T-helper 22 cell (primary cell): ENCODE measurements at places on chromosomes 7 and 10.

- no peak for DNase-seq
Measured at GRCh38 chr10:1947464-1948003, 210.2 kb upstream of the ADARB2 start.

- DNase-seq = no peak
Measured at GRCh38 chr10:29634105-29634504, 666 bp downstream of the SVIL start.

GRCh38 chr10:278707-279106, 143.5 kb downstream of the ZMYND11 start:
- DNase-seq = no peak

DNA sequence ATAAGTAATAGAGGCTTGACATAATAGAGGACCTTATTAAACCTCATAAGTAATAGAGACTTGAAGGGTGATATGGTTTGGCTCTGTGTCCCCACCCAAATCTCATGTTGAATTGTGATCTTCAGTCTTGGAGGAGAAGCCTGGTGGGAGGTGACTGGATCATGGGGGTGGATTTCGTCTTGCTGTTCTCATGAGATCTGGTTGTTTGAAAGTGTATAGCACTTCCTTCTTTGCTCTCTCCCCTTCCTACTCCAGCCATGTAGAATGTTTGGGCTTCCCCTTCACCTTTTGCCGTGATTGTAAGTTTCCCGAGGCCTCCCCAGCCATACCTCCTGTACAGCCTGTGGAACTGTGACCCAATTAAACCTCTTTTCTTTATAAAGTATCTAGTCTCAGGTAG, 8.6 kb downstream of the KIFBP start:
- DNase-seq = no peak
